ENCODE measurements at places on chromosomes 3 and 15.

DNA sequence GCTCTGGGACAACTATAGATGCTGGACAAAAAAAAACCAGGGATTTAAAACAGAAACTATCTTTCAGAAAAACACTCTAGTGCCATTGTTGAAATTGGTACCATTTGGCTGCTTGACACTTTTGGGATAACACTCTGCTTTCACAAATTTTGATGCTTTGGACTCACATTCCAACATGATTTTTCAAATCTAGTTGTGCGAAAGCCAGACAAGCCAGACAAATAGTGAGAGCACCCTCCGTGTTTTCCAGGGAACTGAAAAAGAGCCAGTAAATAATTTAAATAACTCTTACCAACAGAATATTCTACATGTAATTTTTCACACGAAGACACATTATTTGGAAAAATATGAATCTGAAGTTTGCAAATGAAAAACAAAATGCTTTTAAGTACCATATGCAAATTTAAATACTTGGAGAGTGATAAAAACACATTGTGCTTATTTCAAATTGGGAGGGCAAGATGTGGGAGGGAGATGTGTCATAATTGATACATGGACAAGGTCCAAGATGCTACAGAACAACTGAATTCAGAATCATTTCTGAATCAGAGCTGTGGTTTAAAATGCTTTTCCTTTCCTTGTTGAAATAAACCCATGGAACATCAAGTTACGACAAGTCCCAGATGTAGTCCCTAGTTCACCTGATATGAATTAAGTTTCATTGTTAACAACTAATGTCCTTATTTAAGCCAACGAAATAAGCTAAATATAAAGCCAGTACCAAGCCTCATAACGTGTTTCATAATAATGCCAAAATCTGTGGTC is 144.2 kb upstream of the SOX2 start:
- DNase-seq = no peak

- no peak for DNase-seq
These were observed 62.0 kb upstream of the HES1 start for GRCh38 chr3:194073926-194074325.

DNA sequence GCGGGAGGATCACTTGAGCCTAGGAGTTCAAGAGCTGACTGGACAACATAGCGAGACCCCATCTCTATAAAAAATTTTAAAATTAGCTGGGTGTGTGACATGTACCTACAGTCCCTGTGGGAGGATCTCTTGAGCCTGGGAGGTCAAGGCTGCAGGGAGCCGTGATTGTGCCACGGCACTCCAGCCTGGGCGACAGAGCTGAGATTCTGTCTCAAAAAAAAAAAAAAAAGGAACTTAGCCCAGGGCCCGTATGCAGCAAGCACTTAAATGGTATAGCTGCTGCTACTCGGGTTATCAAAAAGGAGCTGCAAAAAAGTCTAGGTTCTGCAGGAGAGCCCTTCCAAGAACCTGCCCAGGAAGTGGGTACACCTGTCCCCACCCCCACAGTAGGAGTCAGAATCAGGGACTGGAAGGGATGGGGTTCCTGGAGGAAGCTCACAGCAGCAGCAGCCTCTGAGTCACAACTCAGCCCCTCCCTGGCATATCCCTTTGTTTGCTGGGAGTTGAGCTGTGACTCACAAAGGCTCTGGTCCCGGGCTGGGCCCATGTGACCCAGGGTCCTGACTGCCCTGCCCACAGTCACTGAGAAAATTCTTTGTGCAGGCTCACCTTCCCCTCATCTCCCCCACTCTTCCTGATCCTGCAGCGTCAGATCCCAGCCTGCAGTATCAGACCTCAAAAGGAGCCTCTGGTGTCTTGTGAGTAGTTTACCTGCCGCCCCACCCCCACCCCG is at the start of gene SPATA12:
Gene SPATA12, plus strand, starts transcription at position 576 of the 733 bp plus-strand sequence. CDS start 13,031 bp downstream, outside the sequence.
- DNase-seq = no peak

DNA sequence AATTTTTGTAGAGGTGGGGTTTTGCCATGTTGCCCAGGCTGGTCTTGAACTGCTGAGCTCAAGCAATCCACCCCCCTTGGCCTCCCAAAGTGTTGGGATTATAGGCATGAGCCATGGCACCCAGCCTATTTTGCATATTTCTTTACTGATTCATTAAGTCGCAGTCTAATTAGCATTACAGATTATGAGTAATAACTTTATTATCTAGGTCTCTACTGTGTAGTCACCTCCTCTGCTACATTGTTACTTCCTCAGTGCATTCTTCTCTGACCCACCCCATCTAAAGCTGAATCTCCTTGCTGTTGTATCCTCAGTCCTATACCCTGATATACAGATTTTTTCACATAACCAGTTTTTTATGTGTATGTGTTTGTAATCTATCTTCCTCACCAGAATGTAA is 61.7 kb downstream of the TFDP2 start:
- DNase-seq = no peak

DNA sequence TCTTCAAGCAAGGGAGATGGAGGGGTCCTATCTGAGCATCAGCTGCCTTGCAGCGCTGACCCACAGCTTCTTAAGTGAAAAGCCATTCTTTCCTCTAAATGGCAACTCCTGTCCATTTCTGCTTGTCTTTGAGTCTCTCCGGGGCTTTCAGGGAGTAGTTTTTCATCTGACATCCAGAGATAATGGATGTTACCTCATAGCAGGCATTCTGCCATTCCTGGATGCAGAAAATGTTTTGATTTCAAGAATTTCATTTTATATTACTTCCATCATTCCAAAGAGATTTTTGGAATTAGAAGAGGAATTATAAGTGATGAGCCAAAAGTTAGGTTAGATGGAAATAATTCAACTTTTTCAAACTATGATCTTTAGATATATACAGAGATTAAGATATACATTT is 44.9 kb upstream of the GABRG3 start:
- no peak for DNase-seq

- no peak for DNase-seq
These were observed 145.3 kb downstream of the ADAMTS17 start for GRCh38 chr15:100196326-100197058.

DNA sequence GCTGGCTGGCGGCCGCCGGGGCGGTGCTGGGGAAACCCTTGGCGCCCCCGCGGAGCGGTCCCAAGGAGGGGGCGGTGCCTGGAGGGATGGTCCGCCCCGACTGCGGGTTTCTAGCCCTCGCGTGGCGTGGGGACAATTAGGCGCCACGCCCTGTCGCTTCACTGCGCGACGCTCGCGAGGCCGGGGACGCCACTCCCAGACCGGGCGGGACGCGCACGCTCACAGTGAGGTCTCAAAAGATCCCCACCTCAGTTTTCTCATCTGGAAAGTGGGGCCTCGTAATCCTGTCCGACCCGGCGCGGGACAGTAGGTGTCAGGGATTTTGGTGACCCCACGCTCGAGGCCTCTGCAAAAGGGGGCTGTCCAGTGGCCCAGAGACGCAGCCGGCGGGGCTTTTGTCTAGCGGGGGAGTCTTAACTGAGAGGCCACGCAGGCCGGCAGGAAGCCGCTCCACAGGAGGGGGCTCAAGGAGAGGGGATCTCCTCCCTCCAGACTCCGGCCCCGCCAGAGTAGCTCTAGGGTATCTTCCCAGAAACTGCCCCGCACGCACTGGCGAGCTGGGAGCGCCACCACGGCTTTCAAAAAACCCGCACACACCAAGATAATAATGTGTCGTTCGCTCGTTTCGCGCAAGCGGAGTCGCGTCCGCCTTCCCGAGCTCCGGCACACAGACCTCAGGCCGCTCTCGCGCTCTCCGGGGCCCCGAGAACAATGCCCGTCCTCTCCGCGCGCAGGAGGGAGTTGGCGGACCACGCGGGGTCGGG is 710 bp upstream of the CLK3 start:
- DNase-seq = peak; percentile 90

- no peak for DNase-seq
These were observed 15.5 kb upstream of the ATP1B3 start for GRCh38 chr3:141860766-141861513.

DNA sequence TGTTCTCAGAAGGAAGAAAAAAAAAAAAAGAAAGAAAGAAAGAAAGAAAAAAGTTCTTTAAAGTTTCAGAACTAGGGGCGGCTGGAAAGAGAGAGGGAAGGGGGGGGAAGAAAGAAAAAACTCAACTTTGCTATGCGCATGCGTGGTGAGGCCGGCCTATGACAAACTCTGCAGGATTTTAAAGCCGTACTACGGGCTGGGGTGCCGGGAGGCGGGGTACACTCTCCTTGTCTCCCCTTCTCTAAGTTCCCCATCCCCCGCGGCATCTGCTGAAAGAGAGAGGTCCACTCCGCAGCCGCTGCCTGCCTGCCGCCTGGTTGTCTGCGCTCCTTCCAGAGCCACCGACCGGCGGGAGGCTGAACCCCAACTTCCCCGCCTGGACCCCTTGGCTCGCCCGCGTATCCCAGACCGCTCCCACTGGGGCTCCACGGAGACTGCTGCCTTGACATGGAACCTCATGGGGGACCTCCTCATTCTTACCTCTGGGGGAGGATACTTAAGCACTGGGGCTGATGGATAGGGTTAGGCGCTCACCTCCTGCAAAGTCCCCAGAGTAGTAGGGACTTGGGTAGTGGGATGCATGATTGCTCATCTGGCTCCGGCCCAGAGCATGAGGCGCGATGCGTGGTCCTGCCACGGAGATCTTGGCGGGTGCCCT is 1.4 kb upstream of the WNT5A start:
- no peak for DNase-seq

DNA sequence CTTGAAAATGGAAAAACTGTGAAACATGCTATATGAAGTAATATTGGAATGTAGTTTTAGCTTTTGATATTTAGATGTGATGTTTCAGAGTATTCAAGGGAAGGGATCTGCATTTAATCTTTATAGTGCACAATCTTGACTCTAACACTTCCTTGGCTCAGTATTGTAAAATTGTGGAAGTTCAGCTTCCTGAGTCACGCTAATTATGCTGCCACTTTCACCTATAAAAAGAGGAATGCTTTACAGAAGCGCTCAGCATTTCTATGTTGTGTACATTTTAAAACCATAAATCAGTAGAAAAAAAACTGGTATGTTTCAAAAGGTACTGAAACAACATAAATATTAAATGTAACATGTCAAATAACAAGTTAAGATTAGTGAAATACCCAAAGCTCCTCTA is 32.6 kb downstream of the SERPINI2 start:
- DNase-seq = no peak

- no peak for DNase-seq
These were observed 126.5 kb downstream of the DTWD1 start for GRCh38 chr15:49747340-49747739.
